ENCODE measurements at places on chromosomes 16 and 17. TPM values are rescaled to one million over a fixed set of nuclear protein-coding genes. Genes with fewer than 3 reads are reported as not detected.

DNA sequence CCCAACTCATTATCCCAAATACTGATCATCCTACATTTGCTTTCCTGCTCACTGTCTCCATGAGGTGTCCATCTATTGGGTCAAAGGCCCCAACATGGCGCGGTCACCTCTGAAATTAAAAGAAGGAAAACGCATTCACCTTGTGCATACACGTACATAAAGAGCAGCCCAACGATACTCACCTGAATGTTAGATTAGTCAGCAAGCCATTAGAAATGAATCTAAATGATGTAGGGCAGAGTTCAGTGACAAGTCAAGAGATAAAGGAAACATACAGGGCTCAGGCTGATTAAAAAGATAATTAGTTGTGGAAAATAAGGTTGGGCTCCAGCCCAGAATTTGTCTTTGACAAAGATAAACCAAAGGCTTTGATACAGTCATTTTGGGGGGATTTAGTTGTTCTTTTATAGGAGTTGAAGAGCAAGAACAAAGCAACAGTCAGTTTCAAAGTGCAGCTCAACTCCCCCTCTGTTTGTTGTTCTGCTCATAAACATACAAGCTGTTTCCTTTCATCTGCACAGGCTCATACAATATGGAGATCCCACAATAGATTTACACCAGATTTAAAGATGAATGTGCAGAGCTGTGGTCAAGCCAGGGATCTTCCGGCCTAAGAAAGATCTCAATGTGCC, 21.1 kb downstream of the NXPH3 start:
- DNase-seq, result no peak
- peak overlapping the region; percentile 27 for H3K27ac ChIP-seq
- H3K27me3 ChIP-seq, result no peaks in the 10 kb centered on the region
- no peak overlapping the region for H3K4me3 ChIP-seq
- peaks cover 80% of the 10 kb centered on the region for H3K36me3 ChIP-seq

GRCh38 chr17:17575360-17576251, 15.9 kb downstream of the PEMT start:
- no peaks in the 10 kb centered on the region for H3K36me3 ChIP-seq
- no peaks in the 10 kb centered on the region for H3K27me3 ChIP-seq
- H3K27ac ChIP-seq, result no peak overlapping the region
- no peaks in the 10 kb centered on the region for H3K4me1 ChIP-seq

GRCh38 chr16:84446084-84446483, 58.4 kb downstream of the MEAK7 start:
- no peak overlapping the region for H3K27ac ChIP-seq
- no peaks in the 10 kb centered on the region for H3K27me3 ChIP-seq
- no peaks in the 10 kb centered on the region for H3K4me1 ChIP-seq
- no peaks in the 10 kb centered on the region for H3K36me3 ChIP-seq

DNA sequence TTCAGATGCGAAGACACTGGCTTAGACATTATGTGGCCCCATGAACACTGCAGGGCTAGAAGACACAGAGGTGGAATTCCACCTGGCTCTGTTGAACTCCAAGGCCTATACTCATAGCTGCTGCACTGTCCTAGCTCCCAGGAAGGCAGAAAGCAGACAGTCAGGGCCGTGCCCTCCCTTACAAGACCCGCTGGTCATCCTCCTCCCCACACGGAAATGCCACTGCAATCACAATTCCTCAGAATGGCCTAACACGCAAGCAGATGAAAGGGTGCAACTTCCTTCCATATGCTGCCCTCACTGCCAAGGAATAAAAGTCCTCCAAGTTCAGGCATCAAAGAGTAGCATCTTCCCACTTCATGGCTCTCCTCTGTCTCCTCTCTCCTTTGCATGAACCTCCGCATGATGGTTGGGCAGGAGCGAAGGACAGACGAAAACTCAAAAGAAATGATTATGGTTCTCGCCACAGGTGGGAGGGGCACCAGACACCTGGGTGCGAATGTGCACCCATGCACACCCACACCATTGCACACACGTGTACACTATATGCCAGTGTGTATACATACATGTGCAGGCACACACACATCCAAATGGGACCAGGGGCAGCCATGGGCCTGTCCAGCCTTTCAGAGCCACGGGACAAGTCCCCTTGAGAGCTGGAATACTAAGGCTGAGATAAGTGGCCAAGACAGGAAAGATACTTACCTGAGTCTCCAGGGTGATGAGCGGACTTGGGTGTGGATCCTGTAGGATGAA, 113.3 kb downstream of the XYLT1 start:
- H3K4me1 ChIP-seq, result no peaks in the 10 kb centered on the region
- H3K27me3 ChIP-seq, result no peaks in the 10 kb centered on the region
- DNase-seq, result no peak
- H3K4me3 ChIP-seq, result no peak overlapping the region
- no peaks in the 10 kb centered on the region for H3K36me3 ChIP-seq
- H3K27ac ChIP-seq, result no peak overlapping the region

GRCh38 chr17:18960803-18961511, 9.0 kb downstream of the SLC5A10 start:
- DNase-seq, result peak; percentile 83
- H3K4me1 ChIP-seq, result no peaks in the 10 kb centered on the region
- H3K27me3 ChIP-seq, result no peaks in the 10 kb centered on the region
- no peak overlapping the region for H3K27ac ChIP-seq
- H3K4me3 ChIP-seq, result no peak overlapping the region

DNA sequence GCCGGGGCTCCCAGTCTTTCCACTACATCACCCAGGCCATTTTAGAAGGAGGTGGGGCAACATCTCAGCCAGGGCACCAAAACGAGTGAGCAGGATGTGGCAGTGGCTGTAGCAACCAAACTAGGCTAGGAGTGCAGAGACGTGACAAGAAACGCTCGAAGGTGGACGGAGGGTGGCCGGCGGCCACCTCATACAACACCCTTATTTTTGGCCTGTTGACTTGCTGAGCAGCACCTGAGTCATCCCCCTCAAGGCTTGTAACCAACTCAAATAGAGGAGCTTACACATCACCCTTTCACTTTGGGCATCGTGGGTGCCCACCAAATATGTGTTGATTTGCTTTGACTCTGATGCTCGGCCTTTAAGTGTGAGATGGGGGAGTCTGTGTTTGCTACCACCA, 23.7 kb upstream of the SOX9 start:
- H3K27me3 ChIP-seq, result no peaks in the 10 kb centered on the region
- no peaks in the 10 kb centered on the region for H3K36me3 ChIP-seq
- no peak overlapping the region for H3K27ac ChIP-seq

Gene HAS3
- total RNA-seq, result 0.11 TPM

Gene ABR
- total RNA-seq, result 94.9 TPM

Gene AURKB
- 1.8 TPM for total RNA-seq

Gene CSF3
- total RNA-seq, result not detected

Gene NPIPB6
- 1.1 TPM for total RNA-seq
